ENCODE measurements at places on chromosomes 13 and 19.
A peak's percentile ranks its signal among the peaks of the same experiment; 100 is the strongest.

GRCh38 chr13:42667638-42668037 lies 93.7 kb downstream of the TNFSF11 start:
- DNase-seq: no peak

GRCh38 chr19:38025909-38026307 lies 118.9 kb downstream of the SIPA1L3 start:
- DNase-seq: no peak

DNA sequence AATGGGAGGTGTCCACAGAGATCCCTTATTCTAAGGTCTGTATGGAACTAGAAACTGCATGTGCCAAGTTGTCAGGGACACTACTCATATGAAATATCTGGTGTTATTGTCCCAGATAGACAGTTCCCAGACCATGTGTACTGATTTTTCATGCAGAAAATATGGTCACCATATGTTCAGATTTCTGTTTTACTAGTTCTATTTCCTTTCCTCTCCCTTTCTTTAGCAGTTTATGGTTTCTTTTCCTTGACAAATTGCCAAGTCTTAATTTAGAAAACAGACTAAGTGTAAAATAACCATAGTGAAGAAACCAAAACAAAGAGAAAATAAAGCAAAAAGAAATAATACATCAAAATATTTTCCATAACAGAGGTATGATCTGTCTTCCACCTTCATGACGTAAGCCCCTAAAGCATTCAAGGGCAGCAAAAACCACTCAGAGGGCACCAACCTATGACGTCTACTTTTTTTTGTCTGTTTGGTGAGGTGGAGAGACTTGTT lies 248.5 kb downstream of the KCTD12 start:
- DNase-seq: no peak

- no peak for DNase-seq
Observed at GRCh38 chr19:14971474-14971873, 8.2 kb downstream of the SLC1A6 start.

GRCh38 chr19:10419646-10420443 lies 493 bp upstream of the PDE4A start:
- peak; percentile 51 for DNase-seq
